Stimulated activated CD4-positive, alpha-beta T cell treated with anti-CD3 and anti-CD28 coated beads, Interleukin-2, amount 100 ng/mL, for 24 hours (primary cell): ENCODE measurements at places on chromosomes 13 and 19.

DNA sequence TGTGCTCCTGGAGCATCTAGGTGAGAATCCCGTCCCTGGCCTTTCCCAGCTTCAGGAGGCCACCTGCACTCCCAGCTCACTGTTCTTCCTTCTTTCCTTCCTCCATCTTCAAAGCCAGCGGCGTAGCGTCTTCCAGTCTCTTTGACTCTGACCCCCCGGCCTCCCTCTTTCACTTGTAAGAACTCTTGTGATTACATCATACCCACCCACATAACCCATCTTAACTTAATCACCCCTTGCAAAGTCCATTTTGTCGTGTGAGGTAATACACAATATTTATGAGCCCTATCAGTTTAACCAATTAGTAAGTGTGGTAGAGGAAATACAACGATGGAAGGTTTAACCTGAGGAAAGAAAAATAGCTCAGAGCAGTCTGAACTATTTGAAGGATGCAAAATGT, 4.6 kb upstream of the CDC16 start:
- DNase-seq = no peak

DNA sequence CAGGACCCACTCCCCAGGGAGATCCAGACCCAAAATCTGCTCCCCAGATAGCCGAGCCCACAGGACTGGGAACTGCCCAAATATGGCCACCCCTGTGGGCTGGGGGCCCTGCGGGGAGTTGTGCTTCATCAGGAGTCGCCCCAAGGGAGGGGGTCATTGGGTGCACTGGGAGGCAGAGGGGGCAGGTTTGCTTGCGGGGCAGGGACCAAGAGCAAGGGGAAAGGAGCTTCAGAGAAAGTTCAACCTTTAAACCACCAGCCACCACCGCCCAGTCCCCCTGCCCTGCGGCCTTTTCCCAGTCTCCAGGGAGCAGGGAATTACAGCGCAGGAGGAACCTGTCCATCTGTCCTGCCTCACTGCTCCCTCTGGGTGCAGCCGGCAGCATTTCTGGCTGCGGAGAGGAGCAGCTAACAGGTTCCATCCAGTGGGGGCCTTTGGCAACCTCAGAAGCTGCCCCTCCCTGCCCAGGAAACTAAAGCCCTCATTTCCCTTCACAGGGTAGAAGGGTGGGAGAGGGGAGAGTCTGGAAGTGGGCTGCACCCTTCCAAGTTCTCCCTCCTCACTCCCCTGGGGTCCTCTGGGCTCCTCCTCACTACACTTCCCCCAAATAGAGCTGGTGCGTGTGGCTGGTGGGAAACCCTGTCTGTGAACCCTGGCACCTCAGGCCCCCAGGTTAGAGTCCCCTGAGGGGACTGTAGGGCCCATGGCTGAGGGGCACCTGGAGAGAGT, 13.8 kb upstream of the ASF1B start:
- no peak for DNase-seq

- DNase-seq = no peak
These were observed 9.1 kb upstream of the ZNF160 start for GRCh38 chr19:53112286-53112685.

GRCh38 chr13:93955904-93956303, 523.6 kb downstream of the DCT start:
- no peak for DNase-seq

DNA sequence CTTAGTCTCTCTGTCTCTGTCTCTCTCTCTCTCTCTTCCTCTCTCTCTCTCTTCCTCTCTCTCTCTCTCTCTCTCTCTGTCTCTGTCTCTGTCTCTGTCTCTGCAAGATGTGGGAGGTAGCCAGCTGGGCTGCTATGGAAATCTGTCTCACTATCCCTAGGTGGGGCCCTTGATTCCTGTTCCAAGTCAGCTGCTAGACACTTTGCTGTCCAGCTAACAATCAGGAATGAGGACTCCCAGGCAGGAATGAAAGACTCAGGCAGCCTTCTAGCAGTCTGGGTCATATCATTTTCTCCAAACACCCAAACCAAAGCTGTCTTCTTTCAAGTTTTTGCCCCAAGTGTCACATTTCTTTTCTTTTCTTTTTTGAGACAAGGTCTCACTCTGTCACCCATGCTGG, 23.2 kb downstream of the CATSPERD start:
- no peak for DNase-seq

DNA sequence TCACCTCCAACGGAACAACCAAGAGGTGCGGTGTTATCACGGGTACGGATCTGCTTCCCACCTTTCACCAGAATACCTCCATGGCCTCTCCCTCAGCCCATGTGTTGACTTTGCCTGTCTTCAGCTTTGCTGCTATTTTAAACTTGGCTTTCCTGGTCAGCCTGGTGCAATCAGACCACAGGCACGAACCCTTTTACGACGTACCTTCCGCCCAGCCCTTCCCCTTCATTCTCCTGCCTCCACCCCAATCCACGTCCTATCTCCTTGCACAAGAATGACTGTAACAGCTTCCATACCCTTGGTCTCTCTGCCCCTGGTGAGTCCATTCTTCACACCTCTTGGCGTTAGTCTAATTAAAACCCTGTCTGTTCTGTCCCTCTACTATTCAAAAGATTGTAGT, 431.7 kb downstream of the EFNB2 start:
- no peak for DNase-seq

GRCh38 chr13:74561155-74561554, 427.0 kb upstream of the KLF12 start:
- no peak for DNase-seq

- no peak for DNase-seq
These were observed 7.9 kb downstream of the LIPE start for GRCh38 chr19:42419309-42419708.

- DNase-seq = no peak
These were observed 25.6 kb downstream of the URI1 start for GRCh38 chr19:29967623-29968022.

DNA sequence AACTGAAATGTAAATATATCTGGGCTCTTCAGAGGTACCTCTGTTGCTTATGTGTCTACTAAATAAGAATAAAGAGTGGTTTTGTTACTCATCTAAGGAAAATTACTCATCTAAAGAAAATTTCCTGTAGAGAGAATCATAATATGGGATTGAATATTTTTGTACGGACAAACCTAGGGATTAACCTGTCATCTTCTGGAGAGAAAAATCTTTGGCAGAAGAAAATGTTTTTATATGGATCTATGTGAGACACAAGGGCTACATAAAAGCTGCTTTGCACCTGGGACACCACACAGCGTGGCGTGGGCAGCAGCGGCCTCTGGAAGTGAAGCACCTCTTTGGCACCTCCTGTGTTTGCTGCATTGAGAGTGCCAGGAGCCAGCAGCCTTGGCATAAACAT, 242.9 kb upstream of the DACH1 start:
- DNase-seq = no peak

- no peak for DNase-seq
These were observed 199.2 kb downstream of the COL4A1 start for GRCh38 chr13:110107568-110108347.
